Activated CD4-positive, alpha-beta memory T cell treated with anti-CD3 and anti-CD28 coated beads for 36 hours (primary cell): ENCODE measurements at places on chromosomes 12 and 14. TPM values are rescaled to one million over a fixed set of nuclear protein-coding genes. Genes with fewer than 3 reads are reported as not detected.

- H3K4me3 ChIP-seq, result no peak overlapping the region
- H3K27ac ChIP-seq, result no peak overlapping the region
- peaks cover 8% of the 10 kb centered on the region for H3K4me1 ChIP-seq
These were observed 12.2 kb downstream of the BICD1 start for GRCh38 chr12:32118806-32119205.

Gene MDM2
- total RNA-seq, result 125 TPM

Gene KCNJ8
- not detected for total RNA-seq

DNA sequence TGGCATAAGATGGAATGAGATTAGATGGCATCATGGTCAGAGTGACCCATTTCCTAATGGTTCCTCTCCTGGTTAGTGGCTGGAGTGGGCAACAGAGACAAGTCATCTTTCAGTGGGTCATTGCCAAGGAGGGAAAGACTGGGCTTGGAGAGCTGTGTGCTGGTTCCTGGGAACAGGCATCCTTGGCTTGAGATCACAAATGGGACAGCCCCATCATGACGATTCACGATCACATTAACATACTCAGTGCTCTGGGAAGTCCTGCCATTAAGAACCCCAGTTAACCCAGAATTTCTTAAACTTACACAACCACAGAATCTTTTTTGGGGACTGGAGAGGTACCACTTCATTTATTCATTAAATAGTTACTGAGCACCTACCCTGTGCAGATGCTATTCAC is 27.3 kb downstream of the CHST11 start:
- H3K27me3 ChIP-seq, result no peaks in the 10 kb centered on the region
- H3K4me1 ChIP-seq, result peaks cover 90% of the 10 kb centered on the region
- peaks cover 26% of the 10 kb centered on the region for H3K36me3 ChIP-seq
- peak overlapping the region; percentile 80 for H3K27ac ChIP-seq

Gene TNFRSF1A
- total RNA-seq, result 49.6 TPM

DNA sequence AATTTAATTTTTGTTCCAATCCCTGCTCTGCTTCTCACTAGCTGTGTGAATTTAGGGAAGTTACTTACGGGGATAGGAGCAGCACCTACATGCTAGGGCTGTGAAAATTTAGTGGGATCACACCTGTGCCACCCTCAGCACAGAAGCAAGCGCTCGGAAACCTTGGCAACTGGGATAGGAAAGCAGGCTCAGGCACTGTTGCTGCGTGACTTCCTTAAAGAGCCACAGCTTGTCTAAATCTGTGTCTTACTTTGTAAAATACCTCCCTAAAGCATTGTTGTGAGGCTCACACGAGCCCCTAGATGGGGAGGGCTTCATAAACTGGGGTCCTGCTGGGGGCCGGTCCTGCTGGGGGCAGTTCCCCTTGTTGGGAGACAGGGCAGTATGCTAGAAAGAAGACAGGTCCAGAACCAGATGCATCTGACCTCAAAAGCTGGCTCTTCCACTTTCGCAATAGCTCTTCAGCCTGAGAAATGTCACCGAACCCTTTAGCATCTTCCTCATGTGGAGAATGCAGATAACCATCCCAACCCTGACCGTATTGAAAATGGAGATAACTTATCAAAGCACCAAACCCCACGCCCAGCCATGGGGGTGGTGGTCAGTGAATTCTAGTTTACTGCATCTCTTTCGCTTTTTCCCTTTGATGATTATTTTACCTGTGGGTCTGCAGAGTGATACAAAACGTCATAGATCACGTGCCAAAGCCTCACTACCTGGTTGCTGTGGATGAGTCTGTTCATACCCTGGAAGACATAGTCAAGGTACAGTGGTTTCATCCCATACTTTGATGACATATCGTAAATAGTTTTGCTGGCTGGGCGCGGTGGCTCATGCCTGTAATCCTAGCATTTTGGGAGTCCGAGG is 54.1 kb downstream of the AK7 start:
- H3K4me1 ChIP-seq, result no peaks in the 10 kb centered on the region
- H3K4me3 ChIP-seq, result no peak overlapping the region
- DNase-seq, result no peak
- no peak overlapping the region for H3K27ac ChIP-seq
- H3K27me3 ChIP-seq, result peaks cover 4% of the 10 kb centered on the region
- H3K36me3 ChIP-seq, result no peaks in the 10 kb centered on the region

GRCh38 chr12:114700392-114701103 is 16.6 kb upstream of the TBX3 start:
- H3K36me3 ChIP-seq, result no peaks in the 10 kb centered on the region
- H3K27me3 ChIP-seq, result peaks cover 56% of the 10 kb centered on the region
- DNase-seq, result no peak
- H3K4me3 ChIP-seq, result no peak overlapping the region

DNA sequence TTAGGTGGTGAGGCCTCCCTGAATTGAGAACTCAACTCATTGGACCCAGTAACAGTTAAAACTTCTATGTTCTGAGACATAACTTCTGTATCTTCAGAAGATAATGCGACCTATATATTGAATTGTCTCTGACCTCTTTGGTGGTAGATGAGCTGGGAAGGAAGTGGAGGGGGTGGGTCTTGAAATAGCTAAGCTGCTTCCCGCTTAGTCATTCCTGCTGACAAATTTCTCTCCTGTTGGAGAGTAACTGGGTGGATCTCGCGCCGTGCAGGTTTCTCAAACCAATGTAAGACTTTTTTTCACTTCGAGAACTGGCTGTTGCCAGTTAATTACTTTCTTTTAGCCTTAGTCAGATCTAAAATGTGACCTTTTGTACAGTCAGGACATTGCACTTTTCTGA is 100.8 kb downstream of the PPHLN1 start:
- H3K4me1 ChIP-seq, result peaks cover 16% of the 10 kb centered on the region
- peak; percentile 55 for DNase-seq
- H3K27me3 ChIP-seq, result no peaks in the 10 kb centered on the region

DNA sequence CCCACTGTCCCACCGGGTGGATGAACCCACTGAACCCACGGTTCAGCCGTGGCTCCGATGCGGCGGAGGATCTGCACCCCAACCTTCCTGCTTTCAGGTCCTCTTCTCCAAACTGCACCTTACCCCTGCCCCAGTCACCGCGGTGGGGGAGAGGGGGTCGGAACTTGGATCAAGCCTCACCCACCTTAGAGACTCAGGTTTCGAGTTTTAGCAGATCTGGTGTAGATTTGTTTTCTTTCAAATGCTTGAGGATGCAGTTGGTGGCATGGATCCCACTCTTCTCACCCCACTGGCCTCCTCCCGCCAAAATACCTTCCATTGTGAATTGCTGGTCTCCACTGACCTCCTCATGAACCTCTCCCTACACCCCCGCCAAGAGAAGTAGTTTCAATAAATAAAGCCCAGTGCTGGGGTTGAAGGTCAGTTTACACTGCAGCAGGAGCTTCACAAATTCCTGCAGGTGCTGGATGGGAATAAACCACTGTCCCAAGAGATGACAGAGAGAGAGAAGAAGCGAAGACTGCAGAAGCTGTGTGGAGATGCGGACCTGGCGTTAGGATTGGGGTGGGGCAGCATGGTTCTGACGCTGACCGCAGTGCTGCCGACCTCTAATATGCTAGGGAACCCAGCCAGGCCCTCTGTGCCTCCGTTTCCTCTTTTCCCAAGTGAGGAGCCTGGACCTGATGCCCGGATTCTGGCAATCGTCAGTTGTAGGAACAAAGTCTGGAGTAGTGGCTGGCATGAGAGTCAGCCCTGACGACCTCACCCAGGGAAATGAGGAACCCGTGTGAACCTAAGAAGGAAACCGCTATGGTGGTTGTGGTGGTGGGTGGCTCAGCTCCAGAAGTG is 7.4 kb downstream of the TTC6 start:
- no peak overlapping the region for H3K4me3 ChIP-seq
- H3K4me1 ChIP-seq, result peaks cover 16% of the 10 kb centered on the region
- H3K36me3 ChIP-seq, result peaks cover 9% of the 10 kb centered on the region

Gene LGMN
- 9.2 TPM for total RNA-seq

DNA sequence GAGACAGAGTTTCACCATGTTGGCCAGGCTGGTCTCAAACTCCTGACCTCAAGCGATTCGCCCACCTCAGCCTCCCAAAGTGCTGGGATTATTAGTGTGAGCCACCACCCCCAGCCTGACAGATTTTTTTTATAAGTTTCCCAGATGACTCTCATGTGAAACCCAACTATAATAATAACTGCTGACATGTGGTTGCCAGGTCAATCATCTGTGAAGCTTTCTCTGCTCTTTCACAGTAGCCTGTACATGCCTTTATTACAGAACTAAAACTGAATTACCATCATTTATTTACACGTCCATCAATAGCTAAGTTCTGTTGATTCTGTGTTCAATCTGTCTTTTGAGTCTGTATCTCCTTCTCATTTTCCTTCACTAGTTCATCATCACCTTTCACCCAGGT is 218.5 kb downstream of the RPS29 start:
- DNase-seq, result no peak
- no peaks in the 10 kb centered on the region for H3K4me1 ChIP-seq
- H3K27ac ChIP-seq, result no peak overlapping the region
- H3K27me3 ChIP-seq, result peaks cover 2% of the 10 kb centered on the region
- no peak overlapping the region for H3K4me3 ChIP-seq

Gene POTEG
- total RNA-seq, result not detected

Gene NOXRED1
- total RNA-seq, result 0.65 TPM

GRCh38 chr12:13250416-13250815 is 53.9 kb downstream of the EMP1 start:
- DNase-seq, result no peak
- no peaks in the 10 kb centered on the region for H3K36me3 ChIP-seq
- no peaks in the 10 kb centered on the region for H3K4me1 ChIP-seq
- H3K27ac ChIP-seq, result no peak overlapping the region
- H3K4me3 ChIP-seq, result no peak overlapping the region

DNA sequence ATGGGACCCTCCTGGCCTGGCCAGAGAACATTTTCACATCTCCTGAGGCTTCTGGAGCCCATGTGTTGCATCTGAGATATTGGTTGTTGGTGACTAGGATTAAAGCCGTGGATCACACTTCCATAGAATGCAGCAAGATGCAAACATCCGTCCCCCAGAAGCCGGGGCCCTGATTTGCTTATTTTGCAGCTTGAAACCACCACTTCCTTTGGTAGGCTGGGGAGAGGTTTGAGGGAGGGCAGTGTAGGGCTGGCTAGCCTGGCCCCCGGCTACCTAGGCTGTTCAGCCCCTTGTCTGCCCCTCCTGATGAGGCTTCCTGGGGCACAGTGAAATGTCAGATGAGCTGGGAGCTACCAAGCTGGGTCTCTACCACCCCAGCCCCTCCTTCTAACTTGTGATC is 209.7 kb upstream of the PWP1 start:
- no peaks in the 10 kb centered on the region for H3K36me3 ChIP-seq
- H3K27ac ChIP-seq, result no peak overlapping the region
- no peaks in the 10 kb centered on the region for H3K27me3 ChIP-seq
- no peak for DNase-seq

DNA sequence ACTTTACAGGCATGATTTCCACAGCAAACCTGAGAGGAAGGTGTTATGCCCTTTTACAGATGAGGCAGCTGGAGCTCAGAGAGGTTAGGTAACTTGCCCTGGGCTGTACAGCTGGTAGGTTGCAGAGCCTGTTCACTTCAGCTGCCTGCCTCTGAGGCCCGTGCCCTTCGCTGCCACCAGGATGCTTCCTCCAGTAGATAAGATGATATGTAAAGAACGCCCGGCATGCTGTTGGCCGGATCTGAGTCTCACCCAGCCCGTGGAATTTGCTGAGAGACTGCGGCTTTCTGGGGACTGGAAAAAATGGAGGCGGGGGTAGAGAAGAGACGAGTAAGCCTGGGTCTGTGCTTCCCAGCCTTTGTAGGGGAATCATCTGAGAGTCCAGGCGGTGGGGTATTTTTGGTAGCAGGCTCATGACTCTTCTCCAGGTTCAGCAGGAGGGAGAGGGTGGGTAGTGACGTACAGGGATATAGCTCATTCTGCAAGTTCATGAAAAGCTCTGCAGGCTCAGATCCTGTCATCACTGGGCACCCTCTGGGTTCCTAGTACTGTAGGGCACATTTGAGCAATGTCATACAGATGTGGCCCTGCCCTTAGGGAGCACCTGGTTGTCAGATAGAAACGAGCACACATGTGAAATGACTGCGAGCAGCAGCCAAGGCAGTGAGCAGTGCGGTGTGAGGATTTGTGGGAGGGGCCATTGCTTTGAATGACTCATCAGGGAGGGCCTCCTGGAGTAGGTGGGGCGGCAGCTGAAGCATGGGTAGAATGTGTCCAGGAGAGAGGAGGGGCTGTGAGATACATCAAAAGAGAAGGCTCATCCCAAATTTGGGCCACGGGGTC is 159.4 kb downstream of the TSPAN9 start:
- H3K36me3 ChIP-seq, result no peaks in the 10 kb centered on the region
- DNase-seq, result peak; percentile 53
- no peak overlapping the region for H3K4me3 ChIP-seq
- no peak overlapping the region for H3K27ac ChIP-seq
- H3K27me3 ChIP-seq, result peaks cover 3% of the 10 kb centered on the region

DNA sequence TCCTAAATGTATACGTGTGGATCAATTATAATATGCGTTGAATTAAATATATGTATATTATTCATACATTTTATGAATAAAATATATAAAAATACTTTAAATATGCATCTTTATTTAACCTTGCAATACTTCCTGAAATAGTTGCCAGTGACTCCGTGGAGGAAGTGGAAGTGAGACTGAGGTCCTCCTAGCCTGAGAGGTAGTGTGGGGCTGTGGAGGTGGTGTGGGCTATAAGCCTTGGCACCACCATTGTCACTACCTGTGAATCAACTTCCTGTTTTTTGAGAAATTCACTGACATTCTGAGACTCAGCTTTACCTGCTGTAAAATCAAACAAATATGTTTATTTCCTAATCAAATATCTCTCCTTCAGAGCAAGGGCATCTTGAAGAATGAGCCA is 514.2 kb downstream of the VRK1 start:
- H3K27me3 ChIP-seq, result no peaks in the 10 kb centered on the region
- H3K27ac ChIP-seq, result peak overlapping the region; percentile 15
- no peak overlapping the region for H3K4me3 ChIP-seq

- peaks cover 10% of the 10 kb centered on the region for H3K36me3 ChIP-seq
- H3K27me3 ChIP-seq, result no peaks in the 10 kb centered on the region
- H3K27ac ChIP-seq, result no peak overlapping the region
- no peak overlapping the region for H3K4me3 ChIP-seq
These were observed 35.2 kb downstream of the SLC8B1 start for GRCh38 chr12:113299619-113300237.

DNA sequence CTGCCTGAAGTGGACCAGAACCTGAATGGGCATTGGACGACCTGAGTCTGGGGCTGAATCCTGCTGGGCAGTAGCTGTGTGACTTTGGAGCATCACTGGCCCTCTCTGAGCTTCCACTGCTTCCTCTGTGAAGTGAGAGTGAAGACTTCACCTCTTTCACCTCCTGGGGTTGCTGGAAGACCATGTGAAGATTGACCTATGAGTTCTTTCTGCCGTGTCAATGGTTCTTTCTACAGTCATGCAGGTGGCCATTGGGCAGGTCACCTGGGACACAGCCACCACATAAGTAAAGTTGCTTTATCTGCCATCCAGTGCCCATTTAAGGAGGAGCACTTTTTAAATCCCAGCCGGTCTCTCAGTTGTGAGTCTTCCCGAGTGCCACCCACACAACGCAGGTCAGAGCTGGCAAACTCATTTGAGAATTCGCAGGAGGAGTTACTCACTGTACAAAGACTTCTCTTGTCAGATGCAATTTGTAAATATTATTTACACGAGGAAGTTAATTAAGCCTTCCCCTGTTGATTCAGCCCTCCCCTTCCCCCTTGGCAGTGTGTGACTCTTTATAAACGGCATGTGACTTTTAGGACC is 74.8 kb upstream of the TCL1B start:
- H3K27me3 ChIP-seq, result peaks cover 31% of the 10 kb centered on the region
- no peak overlapping the region for H3K4me3 ChIP-seq
- no peak overlapping the region for H3K27ac ChIP-seq
- no peaks in the 10 kb centered on the region for H3K4me1 ChIP-seq

- no peak overlapping the region for H3K27ac ChIP-seq
- H3K27me3 ChIP-seq, result peaks cover 14% of the 10 kb centered on the region
- no peak for DNase-seq
- no peak overlapping the region for H3K4me3 ChIP-seq
These were observed 647 bp downstream of the OR6C70 start for GRCh38 chr12:55469291-55469690.
